Renal pelvis (tissue), 12 donors: ENCODE measurements at places on chromosomes 6 and 20. TPM values are rescaled to one million over a fixed set of nuclear protein-coding genes. Genes with fewer than 3 reads are reported as not detected.
A peak's percentile ranks its signal among the peaks of the same experiment; 100 is the strongest.

Gene LAMA2
- polyA plus RNA-seq: 31.5 TPM

GRCh38 chr20:40990542-40991120, 38.0 kb upstream of the TOP1 start:
- peak; percentile 73 for DNase-seq

DNA sequence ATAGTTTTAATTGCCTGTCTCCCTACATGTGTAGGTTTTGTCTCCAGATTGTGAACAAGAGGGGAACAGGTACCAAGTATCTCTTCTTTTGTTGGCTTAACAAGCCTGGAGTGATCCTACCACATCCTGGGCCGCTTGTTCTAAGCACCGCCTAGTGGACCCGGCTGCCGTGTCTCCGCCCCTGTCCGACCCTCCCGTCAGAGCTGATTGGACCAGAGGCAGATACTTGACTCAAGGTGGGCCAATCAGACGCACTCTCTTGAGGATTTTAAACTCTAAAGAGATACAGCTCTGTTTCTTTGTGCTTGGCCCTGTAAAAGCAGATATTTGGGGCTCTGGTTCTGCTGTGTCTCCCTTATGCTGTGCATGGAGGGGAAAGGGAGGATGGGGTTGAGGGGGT, 68.2 kb downstream of the PRDM1 start:
- DNase-seq: no peak

Gene GCNT2
- 19.2 TPM for polyA plus RNA-seq

GRCh38 chr6:168190014-168190405, 111.0 kb upstream of the FRMD1 start:
- no peak for DNase-seq

Gene PTPRK
- polyA plus RNA-seq: 46.9 TPM

- no peak for DNase-seq
Observed at GRCh38 chr6:34695729-34696188, 808 bp downstream of the ILRUN start.

GRCh38 chr6:77440206-77440976, 22.9 kb downstream of the HTR1B start:
- no peak for DNase-seq

DNA sequence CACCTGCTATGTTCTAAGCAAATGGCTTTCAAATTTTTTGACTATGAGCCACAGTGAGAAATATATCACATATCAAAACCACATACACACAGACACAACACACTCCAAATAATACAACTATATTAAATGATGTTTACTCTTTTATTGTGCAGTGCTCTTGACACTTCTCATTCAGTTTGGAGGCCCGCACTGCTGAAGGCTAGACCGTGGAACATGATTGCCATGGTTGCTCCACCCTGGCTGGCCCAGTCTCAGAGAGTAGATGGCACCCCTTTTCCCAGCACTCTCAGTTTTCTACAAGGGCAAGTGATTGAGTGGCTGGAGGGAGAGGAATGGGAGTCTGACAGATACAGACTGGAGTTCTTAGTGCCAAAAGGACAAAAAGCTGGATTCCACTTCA, 86.9 kb downstream of the SH3BGRL2 start:
- no peak for DNase-seq

DNA sequence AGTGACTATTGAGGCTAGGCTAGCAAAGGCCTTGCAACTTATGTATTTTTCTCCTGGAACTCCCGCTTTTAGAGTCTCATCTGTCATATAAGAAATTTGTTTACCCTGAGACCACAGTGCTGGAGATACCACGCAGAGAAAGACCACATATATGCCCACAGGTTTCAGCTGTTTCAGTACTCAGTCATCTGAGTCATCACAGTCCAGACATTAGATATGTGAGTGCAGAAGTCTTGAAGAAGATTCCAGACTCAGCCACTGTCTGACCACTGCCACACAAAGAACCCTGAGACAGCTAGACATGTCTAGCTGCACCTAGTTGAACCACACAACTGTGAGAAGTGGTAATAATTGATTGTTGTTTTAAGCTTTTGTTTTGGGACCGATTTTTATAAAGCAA, 648.3 kb downstream of the EPM2A start:
- DNase-seq: no peak

DNA sequence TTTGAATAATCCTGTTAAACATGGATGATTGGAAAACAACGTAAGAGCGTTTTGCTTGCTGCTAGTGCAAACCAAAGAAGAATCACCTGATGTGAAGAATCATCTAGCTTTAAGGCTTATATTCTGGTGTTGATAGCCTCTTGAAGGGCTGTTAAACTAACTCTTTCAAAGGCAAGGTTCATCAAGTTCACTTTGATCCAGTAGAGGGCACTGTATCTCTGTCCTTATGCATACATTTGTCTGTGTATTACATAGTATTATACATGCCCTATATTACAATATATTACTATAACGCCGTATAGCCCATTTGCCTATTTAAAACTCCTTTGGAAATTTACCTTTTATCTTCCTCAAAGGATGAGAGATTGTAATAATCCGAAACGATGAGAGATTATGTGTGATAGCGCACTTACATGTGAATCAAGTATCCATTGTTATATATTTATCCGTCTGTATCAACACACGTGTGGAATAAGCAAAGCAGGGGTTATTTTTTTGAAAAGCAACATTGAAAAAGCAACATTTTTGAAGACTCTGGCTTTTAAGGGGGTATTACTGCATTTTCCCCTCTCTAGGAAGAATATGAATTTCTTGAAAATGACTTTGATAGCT, 50.8 kb upstream of the NRN1 start:
- peak; percentile 52 for DNase-seq
